Adrenal gland (tissue), 19 donors: ENCODE measurements at places on chromosomes 4 and X. TPM values are rescaled to one million over a fixed set of nuclear protein-coding genes. Genes with fewer than 3 reads are reported as not detected.

NHS gene
- 7.2 TPM for total RNA-seq

- no peak for DNase-seq
Observed at GRCh38 chrX:147847999-147848398, 63.7 kb upstream of the FMR1 start.

DNA sequence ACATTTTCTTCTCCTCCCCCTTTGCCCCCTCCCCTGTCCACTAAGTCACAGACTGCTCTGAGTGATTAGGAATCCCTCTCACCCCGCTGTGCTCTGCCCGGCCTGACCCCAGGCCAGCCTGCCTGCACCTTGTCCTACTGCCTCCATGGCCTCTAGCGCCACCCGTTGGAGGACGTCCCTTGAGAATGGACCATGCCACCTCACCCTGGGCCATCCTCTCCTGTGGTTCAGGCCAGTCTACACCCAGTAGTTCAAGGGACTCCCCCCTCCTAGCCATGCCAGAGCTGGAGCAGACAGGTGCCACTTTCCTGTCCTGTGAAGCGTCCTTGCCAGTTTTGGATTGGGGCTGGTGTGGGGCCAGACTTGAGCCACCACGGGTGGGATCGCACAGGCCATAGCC is 9.7 kb upstream of the IRAK1 start:
- DNase-seq = no peak

- no peak for DNase-seq
Observed at GRCh38 chr4:12933760-12934221, 550.3 kb downstream of the RAB28 start.

GRCh38 chr4:73252001-73252400 is 6.6 kb downstream of the ANKRD17 start:
- DNase-seq = no peak

MMRN1 gene
- total RNA-seq = 31.2 TPM

RHOXF1 gene
- not detected for total RNA-seq

DNA sequence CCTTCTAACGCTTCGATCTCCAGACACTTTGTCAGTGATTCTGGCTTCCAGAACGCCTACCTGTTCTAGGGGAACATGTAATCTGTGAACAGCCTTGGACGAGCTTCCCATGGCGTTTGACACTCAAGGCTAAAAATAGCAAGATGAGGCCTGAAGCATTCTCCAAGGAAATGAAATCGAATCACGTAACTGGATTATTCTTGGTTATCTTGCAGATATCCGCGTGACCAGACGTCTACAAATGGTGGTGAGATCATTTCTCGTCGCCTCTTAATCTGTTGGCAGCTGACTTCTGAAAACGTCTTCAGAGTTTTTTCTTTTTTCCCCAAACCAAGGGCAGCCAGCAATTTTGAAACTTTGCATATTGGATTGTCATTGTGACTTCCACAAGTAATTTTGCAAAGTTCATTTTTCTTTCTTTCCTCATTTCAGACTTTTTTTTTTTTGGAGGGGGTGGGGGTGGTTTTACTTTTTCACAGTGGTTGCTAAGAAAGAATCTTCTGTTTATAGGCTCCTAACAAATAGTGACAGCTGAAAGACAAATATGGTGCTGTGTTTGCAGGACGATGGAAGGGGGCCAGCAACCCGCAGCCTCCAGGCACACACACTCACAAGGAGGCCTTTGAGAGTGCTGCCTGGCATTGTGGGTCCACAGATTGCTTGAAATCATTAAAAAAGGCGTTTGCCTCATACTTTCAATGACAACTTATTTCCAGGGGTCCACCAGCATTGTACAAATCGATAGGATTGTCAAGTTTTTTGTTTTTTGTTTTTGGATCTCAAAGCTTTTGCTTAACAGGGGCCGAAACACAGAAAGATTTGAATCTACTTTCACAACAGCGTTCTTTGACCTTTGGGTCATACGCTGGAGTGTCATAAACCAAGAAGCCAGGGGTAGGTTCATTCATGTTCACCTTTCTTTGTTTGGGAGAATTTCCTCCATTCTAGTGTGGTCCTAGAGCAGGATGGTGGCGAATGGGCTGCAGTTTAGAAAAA is 32.4 kb upstream of the PDLIM3 start:
- DNase-seq = peak; percentile 70

GRCh38 chr4:173171987-173172386 is 3.4 kb downstream of the GALNT7 start:
- no peak for DNase-seq

GRCh38 chr4:152265149-152265621 is 270.7 kb downstream of the FBXW7 start:
- no peak for DNase-seq

- no peak for DNase-seq
Observed at GRCh38 chrX:21847342-21847741, 7.9 kb downstream of the MBTPS2 start.

CLDN2 gene
- 1.3 TPM for total RNA-seq

DNA sequence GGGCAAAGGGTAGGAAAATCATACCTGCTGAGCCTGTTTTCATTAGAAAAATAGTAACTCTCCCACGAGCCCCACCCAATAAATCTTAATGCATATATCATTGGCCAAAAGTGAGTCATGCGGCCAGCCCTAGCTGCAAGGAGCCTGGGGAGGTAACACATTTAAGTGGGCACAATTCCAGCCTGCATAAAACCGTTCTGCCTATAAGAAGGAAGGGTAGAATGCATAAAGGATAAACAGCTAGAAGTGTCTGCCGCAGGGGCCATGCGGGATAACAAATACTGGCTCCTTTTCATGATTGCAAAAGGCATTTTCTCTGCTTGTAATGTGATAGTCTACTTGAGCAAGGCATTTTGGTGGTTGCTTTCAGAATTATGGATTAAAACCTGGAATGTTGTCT is 37.1 kb downstream of the EFHC2 start:
- DNase-seq = no peak

PFKFB1 gene
- not detected for total RNA-seq

RNF113A gene
- 18.0 TPM for total RNA-seq

SLC49A3 gene
- 10.0 TPM for total RNA-seq

DNA sequence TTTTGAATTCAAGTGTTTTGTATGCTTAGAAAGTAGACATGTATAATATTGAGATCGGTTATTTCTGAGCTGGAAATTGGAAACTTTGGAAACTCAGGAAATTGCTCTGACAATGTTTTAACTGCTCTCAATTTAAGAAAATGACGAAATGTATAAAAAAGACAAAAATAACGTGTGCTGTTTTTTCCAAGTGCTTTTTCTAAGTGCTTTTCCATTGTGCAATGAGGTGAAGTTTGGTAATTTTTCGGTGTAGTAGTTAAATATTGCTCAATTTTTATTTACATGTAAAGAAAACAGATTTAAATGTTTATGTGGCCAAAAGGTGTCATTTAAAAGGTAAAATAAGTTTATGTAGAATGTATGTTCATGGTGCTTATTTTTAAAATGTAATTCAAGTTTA is 39.4 kb upstream of the RHOH start:
- no peak for DNase-seq

GRCh38 chr4:90162566-90162965 is 35.4 kb downstream of the CCSER1 start:
- no peak for DNase-seq

AR gene
- 7.3 TPM for total RNA-seq

DNA sequence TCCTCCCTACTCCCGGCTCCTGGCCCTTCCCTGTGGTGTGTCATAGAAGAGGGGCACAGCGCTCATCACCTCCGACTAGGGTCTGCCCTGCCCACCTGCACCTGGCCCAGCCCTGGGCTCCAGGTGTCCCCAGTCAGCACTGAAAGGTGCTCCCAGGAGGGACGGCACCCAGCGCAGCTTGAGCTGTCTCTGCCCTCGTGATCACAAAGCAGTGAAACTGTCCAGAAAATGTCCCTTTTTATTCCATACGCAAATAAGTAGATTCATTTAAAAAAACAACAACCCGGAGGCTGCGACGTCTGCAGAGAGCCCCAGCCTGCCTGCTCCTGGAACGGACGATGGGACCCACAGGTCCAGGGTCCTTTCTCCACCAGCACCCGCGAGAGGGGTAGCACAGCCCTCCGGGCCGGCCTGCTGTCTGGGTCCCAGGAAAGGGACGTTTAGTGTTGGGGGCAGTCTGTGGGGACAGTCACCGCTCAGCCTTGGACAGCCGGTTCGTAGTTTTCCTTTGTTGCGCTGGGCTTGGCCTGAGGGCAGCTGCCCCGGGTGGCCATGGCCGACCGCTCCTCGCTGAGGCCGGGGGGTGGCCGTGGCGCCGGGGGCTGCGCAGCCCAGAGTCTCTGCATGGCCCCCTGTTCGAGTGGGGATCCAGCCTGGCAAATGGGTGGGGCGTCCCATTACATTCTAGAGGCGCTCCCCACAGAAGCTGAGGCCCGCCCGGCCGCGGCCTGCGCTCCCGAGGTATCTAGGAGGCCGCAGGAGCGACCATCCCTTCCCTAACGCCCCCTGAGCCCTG is 4.6 kb downstream of the HMX1 start:
- no peak for DNase-seq

DNA sequence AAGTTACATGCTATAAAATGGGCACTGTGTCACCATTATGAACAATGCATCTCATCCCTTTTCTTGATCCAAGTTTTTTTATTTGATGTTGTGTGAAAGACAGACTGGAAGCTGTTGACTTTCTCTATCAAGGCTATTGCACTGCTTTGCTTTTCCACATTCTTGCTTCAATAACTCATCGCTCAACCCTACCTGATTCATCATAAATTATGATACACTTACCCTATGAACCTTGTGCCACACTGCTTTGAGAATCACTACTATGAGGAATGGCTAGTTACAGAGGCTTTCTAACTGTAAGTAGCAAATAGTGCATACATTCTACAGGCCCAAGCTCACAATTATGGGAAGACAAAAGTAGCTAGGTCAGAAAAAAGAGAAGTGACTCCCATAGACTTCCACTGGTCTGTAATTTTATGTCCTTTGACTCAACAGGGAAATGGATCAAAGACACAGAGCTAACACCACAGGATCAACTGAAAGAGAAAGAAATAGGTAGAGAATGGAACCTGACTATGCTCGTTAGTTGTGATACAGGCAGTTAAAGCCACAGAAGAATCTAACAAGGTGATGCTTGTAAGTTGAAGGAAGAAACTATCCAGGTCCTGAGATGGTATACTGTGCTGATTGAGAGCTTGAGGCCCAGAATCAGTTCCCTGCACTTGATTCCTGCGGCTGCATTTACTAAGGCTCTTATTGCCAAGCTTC is 163.5 kb downstream of the PPP3CA start:
- no peak for DNase-seq
